ENCODE measurements at places on chromosomes 1 and 21.

DNA sequence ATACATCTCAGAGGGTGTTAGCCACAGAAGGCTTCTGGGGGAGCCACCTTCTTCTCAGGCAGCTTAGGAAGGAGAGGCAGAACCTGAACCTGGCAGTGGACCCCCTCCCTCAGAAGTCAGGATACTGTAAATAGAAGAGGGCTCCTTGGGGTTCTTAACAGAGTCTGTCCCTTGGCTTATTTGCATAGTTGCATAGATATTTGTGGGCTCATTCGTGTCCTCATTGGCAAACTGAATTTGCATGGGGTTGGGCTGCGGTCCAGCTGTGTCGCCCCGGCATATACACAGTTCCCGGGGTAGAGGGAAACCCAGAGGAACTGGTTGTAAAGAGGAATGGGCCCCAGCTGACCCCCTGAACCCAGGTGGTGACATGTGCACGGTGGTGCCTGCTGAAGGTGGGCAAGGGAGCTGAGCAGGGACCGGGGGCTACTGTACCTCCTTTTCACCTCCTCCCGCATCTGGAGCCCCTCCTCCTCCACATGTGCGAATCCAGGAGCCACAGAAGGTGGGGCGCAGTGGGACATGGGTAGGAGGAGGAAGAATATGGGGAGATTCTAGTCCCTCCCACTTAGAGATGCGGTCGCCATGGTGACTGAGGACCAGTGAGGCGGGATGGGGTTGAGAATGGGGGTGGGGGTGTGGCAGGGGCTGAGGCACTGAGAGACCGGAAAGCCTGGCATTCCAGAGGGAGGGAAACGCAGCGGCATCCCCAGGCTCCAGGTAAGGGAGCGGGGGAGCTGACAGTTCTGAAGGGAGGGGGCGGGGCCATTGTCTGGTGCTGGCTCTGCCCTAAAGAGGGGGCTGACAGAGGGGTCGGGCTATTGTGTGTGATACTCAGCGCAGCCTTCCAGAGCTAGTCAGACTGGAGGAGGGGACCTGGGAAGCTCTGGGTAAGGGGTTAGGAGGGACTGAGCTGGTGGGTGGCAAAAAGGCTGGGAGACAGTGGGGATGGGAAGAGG is 3.7 kb upstream of the SEMA4A start:
- no peak for DNase-seq

GRCh38 chr21:36717976-36718375 is 19.1 kb downstream of the SIM2 start:
- no peak for DNase-seq

- no peak for DNase-seq
These were observed 24.4 kb downstream of the CAP1 start for GRCh38 chr1:40064797-40065499.

GRCh38 chr1:18541046-18541795 is 60.5 kb downstream of the KLHDC7A start:
- no peak for DNase-seq

GRCh38 chr1:63486629-63487028 is 36.4 kb downstream of the ITGB3BP start:
- DNase-seq: no peak

DNA sequence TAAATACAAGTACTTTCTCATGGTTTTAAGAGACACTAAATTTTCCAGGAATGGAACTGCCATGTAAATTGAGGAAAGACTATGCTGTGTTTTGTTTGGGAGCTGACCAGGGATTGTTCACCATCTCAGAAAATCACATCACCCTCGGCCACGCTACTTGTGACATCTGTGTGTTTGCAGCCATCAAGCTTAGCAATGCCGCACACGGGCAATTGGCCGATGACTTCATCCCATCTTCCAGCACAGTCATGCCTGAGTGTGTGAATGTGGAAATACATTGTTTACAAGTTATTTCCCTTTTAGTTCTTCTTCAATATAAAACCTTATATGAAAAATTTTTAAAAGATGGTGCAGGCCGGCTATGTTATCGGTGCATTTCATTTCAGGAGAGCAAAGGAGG is 121.6 kb downstream of the GLIS1 start:
- no peak for DNase-seq

DNA sequence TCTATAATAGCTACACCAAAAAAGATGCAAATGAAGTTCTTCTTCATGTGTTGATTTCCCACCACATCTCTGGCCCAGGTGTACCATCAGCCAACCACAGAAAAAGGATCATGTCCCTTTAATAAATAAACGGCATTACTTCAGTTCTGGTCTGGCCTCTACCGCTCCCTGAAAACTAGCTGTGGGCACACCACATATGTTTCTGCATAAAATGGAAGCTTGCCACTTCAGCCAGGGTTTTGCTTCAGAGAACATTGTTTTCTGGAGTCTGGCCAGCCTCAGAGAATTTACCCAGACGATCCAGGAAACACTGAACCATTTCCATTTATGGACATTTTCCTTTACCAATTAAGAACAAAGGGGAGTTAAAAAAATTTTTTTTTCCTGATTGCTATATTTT is 5.8 kb upstream of the LAMC2 start:
- peak; percentile 5 for DNase-seq

- no peak for DNase-seq
These were observed 194.0 kb downstream of the NRIP1 start for GRCh38 chr21:14870853-14871149.

DNA sequence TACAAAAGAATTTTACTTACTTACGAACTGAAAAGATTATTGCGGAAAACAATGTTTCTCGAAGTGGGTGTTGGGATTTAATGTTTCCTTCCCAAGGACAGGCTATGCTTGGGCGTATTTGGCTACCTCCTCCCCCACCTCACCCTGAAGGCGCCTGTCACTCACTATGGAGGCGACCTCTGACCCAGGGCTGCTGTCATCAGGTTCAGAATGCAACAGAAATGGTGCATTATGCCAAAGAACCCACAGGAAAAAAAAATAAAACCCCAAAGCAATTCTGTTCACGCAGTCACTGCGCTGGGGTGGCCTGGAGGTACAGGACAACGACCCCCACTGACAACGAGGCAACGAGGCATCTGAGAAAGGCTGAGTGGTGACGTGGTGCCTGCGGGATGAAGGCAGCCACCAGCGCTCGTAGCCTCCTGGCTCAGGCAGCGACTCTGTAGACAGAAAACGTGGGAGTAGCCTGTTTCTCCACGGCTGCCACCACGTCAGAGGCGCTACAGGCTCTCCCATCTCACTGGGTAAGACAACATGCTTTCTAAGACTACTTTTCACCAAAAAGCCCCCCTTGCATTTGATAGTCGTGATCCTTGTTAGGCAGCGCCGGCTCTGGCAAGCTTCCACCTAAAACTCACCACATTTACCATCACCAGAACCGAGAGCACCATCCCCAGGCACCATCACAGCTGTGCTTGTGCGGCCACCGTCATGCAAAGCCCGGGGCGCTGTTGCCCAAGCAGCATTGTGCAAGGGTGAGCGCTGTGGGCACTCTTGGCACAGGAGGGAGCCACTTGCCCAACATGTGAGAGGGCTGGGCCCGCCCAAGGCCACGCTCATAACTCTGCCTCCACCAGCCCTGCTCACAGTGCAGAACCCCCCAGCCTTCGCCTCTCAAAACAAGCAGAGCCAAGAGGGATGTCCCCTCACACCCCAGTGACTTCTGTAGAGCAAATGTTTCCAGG is 14.3 kb downstream of the NADK start:
- no peak for DNase-seq

DNA sequence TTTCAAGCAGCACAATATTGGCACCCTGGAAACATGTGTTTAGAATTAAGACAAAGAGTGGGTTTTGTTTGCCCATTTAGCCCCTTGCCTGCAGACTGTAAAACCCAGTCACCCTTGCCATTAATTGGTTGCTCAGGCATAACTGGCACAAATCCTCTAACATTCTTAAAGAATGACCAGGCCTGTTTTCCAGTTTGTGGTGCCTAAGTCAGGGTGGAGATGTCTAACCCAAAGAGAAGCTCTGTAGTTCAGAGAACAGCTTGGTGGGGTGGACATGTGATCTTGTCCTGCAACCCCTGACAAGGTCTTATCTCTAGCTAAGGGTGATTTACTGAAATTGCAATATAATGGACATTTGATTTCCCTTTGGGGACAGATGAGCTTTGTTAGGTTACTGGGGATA is 8.8 kb upstream of the ANGPTL7 start:
- no peak for DNase-seq

DNA sequence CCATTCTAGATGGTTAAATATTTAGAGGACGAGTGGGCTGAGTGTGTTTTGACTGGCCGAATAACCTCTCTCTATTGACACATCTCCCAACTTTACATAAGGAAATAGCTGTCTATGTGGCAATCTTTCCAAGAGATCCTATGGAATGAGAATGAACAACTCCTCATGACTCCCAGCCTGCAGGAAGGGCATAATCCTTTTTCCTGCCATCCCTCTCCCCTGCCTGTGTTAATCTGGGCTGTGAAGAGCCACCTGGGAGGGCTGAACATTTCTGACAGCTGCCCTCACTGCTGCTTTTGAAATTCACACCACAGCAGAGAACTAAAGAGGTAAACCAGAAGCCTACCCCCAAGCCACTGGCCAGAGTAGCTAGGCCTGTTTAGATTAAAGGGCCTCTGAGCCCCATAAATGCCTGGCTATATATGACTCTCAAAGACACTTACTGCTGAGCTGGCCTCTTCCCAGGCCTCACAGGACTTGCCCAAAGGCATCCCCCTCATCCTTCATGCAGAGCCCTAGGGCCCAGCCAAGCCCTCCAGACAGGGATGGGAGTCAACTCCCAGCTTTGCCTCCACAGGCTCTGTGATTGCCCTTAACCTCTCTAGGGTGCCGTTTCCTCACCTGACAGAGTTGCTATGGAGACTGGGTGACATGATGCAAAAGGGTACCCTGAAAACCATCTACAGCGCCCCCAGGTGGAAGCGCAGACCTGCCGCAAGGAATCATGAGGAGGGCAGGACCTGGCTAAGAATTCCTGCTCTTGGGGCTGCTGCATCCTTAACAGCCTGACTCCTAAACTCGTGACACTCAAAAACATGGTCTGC is 42.0 kb upstream of the LDLRAP1 start:
- DNase-seq: no peak

DNA sequence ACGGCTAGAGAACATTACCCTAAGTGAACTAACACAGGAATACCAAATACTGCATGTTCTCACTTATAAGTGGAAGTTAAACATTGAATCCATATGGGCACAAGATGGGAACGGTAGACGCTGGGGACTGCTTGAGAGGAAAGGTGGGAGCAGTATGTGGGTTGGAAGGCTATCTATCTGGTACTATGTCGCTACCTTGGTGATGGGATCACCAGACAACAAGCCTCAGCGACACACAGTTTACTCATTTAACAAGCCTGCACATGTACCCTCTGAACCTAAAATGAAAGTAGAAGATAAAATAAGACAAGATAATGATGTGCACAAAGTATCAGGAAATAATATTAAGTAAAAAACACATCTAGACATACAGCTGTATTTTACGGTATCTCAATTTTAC is 819 bp downstream of the PYHIN1 start:
- no peak for DNase-seq

- DNase-seq: no peak
These were observed 39.7 kb upstream of the CHODL start for GRCh38 chr21:18204931-18205330.

DNA sequence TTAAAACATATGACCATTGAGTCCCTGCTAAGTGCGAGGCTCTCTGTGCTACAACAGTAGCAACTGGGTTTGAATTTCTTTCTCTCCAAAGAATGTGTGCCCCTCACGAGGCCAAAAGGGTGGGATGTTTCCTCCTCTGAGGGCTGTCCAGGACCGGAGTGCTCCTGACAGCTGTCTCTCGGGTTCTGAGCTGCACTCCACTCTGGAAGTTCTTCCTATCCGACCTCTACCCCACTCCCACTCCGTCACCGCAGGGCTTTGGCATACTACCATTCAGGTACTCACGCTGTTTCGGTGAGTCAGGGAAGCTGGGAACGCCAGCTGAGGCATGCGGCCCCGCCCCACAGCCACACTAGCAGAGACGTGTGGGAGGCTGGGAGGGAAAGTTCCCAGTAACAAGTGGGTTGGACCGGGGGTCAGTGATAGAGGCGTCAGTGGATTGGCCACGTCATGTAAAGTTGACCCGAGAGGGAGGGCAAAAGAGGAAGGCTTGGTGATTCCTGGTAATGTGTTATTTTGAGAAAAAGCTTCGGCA is 705 bp upstream of the SLC50A1 start:
- peak; percentile 66 for DNase-seq

GRCh38 chr21:34344584-34344983 is 19.2 kb upstream of the KCNE2 start:
- DNase-seq: no peak

GRCh38 chr21:38929142-38929541 is 123.4 kb downstream of the ETS2 start:
- DNase-seq: no peak

- DNase-seq: no peak
These were observed 307.1 kb upstream of the RRP15 start for GRCh38 chr1:217977943-217978342.
